ENCODE measurements at places on chromosomes 7 and 10. TPM values are rescaled to one million over a fixed set of nuclear protein-coding genes. Genes with fewer than 3 reads are reported as not detected.

COL28A1 gene
- polyA plus RNA-seq, result not detected

FAM25G gene
- not detected for polyA plus RNA-seq

FKBP9 gene
- polyA plus RNA-seq, result not detected

HOXA9 gene
- not detected for polyA plus RNA-seq

MALRD1 gene
- not detected for polyA plus RNA-seq
